ENCODE measurements at places on chromosomes 3 and 15.

DNA sequence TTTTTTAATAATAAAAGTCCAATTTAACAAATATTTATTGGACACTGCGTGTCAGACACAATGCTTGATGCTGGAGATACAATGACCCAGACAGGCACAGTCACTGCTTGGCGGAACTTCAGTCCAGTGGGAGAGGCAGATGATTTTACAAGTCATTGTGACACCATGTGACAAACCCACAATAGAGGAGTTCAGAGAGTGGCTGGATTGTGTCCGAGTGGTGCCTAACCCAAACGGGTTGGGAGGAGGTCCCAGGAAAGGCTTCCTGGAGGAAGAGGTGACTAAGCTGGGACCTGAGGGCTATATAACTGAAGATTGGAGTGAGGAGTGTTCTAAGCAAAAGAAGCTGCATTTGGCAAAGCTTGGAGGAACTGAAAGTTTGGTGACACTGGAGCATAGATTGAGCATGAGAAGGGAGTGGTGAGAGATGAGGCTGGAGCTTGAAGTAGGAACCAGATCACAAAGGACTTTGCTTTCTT is 41.4 kb downstream of the CRTC3 start:
- peak; percentile 35 for DNase-seq

GRCh38 chr15:70120958-70121623 is 23.4 kb upstream of the TLE3 start:
- DNase-seq = no peak

- DNase-seq = no peak
Measured at GRCh38 chr3:64319391-64319790, 94.1 kb upstream of the PRICKLE2 start.

GRCh38 chr3:10467204-10467603 is 38.2 kb downstream of the ATP2B2 start:
- no peak for DNase-seq

DNA sequence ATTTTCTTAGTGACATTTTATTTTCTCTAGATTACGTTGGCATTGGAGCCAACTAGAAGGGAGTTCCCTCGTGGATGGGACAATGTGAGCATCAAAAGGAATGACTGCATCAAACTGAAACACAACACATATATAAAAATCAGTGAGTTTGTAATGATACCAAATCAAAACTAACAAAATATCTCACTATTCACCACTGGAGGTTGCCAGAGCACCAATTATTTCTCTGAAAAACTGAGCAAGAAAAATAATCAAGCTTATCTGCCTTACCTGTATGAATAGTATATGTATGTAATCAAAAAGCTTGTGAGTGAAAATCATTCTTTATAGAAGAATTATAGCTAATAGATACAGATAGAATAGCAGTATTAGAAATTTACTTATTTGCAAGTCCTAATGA is 46.8 kb upstream of the OTOL1 start:
- DNase-seq = no peak

- no peak for DNase-seq
Measured at GRCh38 chr3:32347343-32348125, 44.1 kb upstream of the CMTM7 start.

DNA sequence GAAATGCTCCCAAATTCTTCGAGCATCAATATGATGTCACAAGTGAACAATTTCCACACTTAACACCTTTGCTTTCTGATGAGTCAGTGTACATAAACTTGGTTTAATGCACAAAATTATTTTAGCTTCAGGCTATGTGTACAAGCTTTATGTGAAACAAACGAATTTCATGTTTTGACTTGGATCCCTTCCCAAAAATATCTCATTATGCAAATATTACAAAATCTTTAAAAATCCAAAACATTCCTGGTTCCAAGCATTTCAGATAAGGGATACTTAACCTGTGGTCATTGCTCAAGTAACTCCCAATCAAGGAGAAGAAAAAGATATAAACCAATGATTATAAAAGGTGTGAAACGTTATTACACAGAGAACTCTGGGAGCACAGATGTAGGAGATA is 25.2 kb downstream of the RAB5A start:
- no peak for DNase-seq

DNA sequence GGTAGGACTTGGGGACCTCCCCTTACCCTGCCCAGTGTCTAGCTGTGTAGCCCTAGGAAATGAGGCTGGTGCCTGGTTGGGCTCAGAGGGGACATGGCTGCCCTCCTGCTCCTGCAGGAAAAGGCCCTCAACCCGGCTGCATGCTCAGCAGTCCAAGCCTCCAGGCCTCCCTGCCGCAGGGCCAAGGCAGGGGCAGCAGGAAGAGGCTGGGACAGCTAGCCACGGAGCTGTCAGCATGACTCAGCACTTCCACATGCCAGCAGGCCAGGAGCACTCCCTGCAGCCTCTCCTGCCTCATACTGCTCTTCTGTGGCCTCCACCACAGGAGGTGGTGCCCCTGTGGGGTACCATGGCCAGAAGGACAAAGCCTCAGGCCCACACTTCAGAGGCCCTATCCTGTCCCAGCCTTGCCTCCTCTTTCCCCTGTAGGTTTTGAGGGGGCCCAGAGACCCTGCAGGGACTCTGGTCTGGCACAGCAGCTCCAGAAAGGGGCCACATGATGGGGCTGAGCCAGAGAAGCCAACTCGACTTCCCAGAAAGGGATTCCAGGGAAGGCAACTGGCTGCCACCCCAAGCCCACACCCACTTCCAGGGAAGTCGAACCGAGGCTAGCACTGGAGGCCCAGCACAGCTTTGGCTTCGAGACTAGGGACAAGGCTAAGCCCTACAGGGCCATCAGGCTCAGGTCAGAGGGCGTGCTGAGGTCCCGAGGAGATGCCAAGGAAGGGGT is 19.5 kb downstream of the TKT start:
- no peak for DNase-seq
